ENCODE measurements at places on chromosomes 7 and 10.
A peak's percentile ranks its signal among the peaks of the same experiment; 100 is the strongest.

DNA sequence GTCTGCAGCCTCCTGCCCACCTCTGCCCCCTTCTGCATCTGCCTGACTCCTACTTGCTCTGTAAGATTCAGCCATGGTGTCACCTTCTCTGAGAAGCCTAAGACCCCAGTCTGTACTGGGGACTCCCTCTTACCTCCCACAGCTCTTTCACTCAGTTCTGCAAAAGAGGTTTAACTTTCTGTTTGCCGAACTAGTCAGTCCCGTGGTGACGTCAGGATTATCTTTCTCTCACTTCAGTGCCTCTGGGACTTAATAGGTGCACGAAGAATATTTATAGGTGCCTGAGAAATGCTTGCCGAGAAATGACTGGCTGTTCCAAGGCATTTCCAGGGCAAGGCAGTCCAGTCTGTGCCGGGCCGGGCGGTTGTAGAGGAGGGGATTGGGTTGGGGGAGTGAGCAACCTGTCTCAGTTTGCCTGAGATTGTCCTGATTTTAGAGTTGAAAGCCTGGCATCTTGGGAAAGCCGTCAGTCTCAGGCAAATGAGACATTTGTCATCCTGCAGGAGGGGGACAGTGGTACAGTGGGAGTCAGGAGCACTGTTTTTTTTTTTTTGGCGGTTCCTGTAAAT lies 227.5 kb upstream of the NPVF start:
- no peak for DNase-seq

DNA sequence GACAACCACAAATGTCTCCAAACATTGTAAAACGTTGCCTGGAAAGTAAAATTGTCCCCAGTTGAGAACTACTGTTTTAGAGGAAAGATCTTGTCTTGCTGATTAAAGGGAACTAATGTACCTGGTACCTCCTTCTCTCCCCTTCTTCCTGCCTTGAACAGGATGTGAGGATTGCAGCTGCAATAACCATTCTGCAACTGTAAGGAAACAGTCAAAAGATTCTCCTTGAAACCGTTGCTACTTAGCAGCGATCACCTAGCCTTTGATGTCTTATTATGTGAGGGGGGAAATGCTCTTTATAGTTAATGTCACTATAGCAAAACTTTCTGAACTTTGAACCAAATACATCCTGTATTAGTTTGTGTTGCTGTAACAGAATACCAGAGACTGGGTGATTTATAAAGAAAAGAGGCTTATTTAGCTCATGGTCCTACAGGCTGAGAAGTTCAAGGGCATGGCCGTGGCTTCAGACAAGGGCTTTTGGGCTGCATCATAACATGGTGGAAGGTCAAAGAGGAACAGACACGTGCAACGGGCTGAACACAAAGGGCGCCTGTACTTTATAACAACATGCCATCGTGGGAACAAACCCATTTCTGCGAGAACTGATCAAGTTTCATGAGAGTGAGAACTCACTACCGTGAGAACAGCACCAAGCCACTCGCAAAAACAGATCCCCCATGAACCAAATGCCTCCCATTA lies 54.2 kb upstream of the PARD3 start:
- DNase-seq: no peak

DNA sequence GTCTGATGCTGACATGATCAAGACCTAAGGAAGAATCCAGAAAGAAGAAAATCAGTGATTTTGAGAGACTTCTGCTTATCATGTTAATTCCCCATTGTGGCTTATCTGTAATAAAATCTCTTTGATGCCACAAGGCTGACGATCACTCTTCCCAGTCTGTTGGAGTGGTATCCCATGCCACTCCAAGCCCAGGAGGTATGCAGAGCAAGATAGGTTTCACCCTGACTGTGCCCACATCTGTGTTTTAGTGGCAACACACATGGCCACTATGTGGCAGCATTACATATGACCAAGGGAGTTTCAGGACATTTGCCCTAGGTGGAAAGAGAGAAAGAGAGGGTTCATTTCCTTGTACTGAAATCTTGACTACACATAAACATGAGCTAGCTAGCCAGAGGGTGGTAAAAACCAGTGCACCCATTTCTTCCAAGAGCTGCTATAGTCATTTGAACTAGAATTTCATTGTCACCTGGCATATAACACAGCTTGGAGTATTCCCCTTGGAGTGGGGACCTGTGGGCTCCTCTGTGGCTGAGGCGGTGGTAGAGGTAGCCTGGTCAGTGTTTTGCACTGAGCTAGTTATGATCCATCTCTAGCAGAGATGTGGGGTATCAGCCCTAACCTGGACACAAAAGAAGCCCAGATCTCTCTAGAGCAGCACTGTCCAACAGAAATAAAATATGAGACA lies 20.8 kb downstream of the LAMB4 start:
- DNase-seq: no peak

DNA sequence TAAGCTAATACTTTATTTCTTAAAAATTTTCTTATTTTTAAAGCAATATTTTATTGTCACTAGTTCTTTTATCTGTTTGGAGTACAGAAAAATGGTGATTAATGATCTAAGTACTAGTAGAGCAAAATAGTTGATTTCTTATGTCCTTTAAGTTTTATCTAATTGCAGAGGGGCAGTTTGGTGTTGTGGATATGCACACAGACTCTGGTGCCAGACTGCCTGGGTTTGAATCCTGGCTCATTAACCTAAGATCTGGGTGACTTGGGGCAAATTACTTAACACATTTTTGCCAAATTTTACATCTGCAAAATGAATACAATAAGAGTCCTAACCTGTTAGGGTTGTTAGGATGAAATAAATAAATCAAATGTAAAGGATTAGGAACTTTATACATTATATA lies 10.7 kb upstream of the PRPS1L1 start:
- DNase-seq: no peak

DNA sequence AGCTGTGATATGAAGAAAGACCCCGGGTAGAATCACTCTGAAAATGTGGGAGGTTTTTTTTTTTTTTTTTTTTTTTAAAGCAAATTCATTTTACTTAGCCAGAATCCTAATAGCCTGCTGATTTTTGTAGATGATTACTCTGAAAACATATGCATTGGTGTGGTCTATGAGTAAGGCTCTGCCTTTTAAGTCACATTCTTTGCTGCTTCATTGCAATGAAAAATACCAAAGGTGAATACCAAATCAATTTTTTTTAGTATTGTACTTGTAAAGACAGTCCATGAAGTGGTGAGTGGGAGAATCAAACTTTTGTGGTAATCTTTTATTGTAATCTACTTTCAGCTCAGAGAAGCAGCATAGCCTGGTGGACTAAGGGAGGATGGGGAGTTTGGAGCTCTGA lies 130.3 kb downstream of the SDK1 start:
- no peak for DNase-seq

- DNase-seq: no peak
These were observed 40.9 kb upstream of the KLF6 start for GRCh38 chr10:3825862-3826351.

DNA sequence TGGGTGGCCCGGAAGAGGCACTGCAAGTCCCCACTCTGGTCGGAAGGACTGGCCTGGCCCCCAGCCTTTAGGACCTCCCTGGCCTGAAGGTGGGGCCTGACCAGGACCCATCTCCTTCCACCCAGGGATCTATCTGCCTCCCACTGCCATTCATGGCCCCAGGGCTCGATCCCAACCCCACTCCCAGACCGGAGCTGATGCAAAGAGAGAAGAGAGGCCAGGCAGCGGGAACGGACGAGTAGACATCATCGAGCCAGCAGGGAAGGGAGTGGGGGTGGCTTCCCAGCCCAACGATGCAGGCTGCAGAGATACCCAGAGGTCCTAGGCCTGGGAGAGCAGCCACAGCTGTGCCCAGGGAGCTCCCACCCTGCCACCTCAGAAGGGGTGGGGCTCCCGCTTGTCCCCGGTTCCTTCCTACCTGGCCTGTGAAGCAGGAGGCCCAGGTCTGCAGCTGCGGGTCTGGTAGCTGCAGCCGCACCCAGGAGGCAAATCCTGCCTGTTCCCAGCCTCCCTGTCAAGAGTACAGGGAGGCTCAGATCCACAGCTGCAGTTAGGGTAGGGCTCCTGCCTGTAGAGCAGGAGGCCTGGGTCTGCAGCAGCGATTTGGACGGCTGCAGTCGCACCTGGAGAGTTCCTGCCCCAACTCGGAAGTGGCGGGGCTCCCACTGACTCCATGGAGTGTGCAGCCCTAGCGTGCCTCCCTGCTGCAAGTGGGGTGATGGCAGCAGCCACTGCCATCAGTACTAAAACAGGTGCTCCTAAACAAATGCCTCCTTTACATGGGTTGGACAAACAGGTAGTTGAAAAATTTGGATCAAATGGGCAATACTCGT lies 1151.0 kb upstream of the PHF14 start:
- no peak for DNase-seq

DNA sequence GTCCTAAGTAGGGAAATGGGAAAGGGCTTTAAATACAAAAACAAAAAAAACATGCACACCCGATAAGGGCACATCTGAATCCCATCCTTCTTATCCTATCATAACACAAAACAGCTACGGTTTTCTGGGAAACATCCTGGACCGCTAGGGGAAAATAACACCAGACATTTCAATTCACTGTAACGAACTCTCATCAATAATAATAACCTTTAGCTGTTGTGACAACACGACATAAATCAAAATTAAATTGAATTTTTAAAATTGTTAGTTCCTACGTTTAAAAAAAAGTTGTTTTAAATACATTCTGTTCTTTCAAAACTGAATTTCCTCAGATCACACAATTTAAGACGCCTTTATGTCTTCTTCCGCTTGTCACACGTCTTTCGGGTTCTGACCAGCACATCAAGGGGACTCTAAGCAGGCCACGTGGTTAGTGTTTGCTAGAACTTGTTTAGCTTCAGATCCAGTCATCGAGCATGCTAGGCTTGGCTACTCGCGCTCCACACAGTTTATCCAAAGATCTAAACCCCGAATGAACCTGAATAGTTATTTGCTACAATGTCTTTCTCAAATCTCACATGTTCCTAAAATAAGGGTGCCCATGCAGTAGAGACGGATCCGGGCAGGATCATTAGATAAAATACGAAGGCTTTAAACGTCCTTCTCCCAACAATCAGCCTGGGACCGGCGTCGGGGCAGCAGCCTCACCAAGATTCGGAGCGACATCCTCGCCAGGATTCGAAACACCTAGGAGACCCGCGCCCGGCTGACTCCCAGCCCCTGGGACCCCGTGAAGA lies 839 bp downstream of the IKZF5 start:
- DNase-seq: peak; percentile 9

Data from activated T-helper 1 cell treated with Interleukin-2 at 50 U/mL for 16 hours (primary cell).